Fibroblast of lung (primary cell): ENCODE measurements at places on chromosomes 1 and 21.
A peak's percentile ranks its signal among the peaks of the same experiment; 100 is the strongest.

- DNase-seq, result no peak
These were observed 226.1 kb downstream of the FGGY start for GRCh38 chr1:59522925-59523505.

- no peak for DNase-seq
These were observed 35.6 kb downstream of the STUM start for GRCh38 chr1:226584164-226584563.

DNA sequence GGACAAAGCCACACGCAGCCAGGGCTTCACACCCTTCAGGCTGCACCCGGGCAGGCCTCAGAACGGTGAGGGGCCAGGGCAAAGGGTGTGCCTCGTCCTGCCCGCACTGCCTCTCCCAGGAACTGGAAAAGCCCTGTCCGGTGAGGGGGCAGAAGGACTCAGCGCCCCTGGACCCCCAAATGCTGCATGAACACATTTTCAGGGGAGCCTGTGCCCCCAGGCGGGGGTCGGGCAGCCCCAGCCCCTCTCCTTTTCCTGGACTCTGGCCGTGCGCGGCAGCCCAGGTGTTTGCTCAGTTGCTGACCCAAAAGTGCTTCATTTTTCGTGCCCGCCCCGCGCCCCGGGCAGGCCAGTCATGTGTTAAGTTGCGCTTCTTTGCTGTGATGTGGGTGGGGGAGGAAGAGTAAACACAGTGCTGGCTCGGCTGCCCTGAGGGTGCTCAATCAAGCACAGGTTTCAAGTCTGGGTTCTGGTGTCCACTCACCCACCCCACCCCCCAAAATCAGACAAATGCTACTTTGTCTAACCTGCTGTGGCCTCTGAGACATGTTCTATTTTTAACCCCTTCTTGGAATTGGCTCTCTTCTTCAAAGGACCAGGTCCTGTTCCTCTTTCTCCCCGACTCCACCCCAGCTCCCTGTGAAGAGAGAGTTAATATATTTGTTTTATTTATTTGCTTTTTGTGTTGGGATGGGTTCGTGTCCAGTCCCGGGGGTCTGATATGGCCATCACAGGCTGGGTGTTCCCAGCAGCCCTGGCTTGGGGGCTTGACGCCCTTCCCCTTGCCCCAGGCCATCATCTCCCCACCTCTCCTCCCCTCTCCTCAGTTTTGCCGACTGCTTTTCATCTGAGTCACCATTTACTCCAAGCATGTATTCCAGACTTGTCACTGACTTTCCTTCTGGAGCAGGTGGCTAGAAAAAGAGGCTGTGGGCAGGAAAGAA is 8.1 kb downstream of the PSRC1 start:
- peak; percentile 69 for DNase-seq

GRCh38 chr1:77063118-77063517 is 156.1 kb downstream of the PIGK start:
- DNase-seq, result no peak

- no peak for DNase-seq
These were observed 8.7 kb downstream of the ACAP3 start for GRCh38 chr1:1298861-1299685.

DNA sequence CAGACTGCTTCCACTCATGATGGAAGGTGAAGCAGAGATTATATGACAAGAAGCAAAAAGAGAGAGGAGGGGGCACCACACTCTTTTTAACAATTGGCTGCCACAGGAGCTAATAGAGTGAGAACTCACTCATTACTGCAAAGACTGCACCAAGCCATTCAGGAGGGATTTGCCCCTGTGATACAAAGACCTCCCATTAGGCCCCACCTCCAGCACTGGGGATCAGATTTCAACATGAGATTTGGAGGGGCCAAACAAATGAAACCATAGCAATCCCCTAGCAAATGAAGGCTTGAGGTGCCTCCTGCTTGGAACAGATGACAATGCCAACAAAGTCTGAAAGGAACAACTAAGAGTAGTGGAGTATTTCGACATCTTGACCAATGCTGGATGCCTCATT is 122.5 kb upstream of the COA6 start:
- no peak for DNase-seq

DNA sequence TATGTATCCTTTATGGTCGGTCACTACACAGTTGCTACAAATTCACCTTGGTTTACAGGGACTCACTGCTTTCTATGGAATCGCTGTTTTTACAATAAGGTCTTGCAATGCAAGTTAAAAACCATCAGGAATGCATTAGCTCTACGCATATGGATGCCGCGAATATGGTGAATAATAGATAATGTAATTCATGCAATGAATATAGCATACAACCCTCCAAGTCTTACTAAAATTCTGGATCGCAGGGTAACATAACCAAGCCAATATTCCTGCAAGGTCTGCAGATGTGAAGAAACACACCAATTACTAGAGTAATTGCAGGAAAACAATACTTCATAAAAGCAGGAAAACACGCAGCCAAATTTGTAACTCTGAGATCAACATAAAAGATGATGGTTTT is 75.6 kb upstream of the BACE2 start:
- DNase-seq, result no peak

DNA sequence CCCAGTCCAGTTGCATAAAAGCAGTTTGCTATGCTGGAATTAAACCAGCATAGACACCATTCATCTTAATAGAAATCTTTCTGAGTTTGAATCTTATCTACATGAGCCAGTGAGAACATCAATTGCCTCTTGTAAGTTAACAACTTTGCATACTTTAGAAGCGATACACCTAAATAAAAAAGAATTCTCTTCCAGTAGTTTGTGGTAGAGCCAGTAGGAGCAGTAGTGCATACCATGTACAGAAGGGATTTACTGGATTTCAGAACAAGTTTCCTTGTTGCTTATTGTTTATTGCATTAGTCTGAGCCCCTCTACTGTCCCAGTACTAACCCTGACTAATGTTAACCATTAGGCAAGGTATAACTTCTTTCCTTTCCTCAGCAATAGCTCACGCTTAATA is 313.1 kb downstream of the TGFB2 start:
- peak; percentile 69 for DNase-seq

- peak; percentile 68 for DNase-seq
These were observed 14.5 kb upstream of the CPT2 start for GRCh38 chr1:53182111-53182593.

DNA sequence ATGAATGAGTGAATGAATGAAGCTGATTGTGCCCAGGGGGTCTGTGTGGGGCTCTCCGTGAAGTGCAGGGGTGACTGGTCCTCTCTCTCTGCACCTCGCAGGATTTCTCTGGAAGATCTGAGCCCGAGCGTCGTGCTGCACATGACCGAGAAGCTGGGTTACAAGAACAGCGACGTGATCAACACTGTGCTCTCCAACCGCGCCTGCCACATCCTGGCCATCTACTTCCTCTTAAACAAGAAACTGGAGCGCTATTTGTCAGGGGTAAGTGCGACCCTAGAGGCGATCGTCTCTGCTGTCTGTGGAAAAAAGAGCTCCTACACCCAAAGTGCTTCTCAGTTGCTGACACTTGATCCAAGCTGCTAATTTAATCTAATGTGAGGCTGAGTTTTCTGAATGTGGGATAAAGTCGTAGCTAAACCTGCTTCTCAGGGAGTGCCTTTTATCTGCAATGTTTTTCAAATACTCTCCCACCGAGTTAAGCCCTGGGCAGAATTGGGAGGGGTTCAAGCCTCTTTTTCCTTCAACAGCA is 101.7 kb downstream of the HUNK start:
- DNase-seq, result no peak

DNA sequence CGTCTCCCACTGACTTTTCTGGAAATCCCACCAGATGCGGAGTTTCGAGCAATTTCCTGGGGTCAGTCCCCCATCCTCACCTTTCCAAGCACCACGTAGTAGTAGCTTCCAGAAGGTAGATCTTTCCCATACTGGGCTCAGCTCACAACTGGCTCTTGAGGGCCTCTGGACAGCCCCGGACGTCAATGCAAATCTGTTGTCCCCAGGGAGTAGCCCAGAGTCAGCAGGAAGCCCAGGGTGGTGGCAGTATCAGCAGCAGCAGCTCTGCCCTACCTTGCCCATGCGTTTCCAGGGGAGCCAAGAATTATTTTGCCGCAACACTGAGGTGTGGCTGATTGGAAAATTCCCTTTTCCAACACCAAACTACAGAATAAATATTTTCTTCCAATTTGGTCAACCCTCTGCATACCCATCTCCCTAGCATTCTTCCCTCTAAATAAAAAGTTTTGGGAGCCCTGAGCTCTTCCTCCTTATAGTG is 70.3 kb downstream of the CD46 start:
- DNase-seq, result no peak

- DNase-seq, result no peak
These were observed 443.6 kb downstream of the PLPP3 start for GRCh38 chr1:56135864-56136147.

GRCh38 chr1:56644919-56645676 is at the start of gene PRKAA2:
Gene PRKAA2, plus strand, starts transcription at chr1:56645314. Its CDS starts 74 bp downstream, at chr1:56645388.
- peak; percentile 47 for DNase-seq

DNA sequence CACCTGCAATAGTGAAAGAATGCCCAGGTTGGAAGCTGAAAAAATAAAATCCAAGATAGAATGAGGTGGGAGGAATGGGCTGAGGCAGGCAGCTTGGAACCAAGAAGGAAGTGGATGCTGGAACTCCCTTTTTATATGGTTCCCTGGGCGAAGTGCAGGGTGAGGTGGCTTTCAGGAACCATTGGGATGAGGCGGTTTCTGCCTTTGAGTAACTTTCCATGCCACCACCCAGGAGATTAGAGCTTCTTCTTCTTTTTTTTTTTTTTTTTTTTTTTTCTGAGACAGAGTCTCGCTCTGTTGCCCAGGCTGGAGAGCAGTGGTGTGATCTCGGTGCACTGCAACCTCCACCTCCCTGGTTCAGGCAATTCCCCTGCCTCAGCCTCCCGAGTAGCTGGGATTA is 17.8 kb upstream of the MRPS6 start:
- DNase-seq, result no peak

DNA sequence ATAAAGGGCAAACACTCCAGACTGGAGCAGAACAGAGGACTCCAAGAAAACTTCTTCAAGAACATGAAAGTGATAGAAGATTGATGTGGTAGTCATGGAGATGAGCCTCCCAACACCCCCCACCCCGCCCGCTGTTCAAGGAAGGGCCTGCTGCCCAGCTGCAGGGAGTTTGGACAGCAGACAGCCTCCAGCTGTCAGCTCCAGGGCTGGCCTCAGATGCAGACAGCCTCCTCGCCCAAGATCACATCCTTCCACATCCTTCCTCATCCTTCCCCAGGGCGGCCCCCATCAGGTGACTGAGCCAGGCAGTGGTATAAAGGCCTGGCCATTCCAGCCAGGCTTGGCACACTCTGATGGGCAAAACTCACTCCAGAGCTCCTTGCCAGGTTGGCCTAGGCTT is 24.6 kb downstream of the HMGN2 start:
- peak; percentile 82 for DNase-seq

DNA sequence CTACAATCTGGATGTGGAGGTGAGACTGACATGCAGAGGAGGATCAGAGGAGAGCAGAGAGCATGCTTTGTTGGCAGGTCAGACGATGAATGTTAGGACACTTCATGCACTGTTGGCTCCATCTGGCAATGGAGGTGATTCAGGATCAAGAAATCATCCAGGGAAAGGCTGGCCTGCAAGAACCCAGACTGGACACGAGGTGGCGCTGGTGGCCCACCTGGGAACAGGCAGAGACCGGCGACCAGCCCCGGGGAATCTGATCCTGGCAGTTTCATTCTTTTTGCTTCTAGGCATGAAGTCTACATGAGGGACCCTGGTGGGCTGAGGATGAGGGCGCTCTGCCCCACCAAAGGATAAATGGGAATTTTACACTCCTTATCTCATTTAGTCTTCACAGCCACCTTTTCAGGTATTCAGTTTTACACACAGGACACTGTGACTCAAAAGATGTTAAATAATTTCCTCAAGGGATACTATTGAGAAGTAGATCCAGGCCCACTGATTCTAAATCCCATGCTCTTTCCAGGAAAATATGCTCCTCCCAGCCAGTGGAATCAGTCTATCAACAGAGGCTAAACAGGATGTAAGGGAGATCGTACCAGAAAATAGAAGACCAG is 26.2 kb upstream of the SCMH1 start:
- peak; percentile 63 for DNase-seq

DNA sequence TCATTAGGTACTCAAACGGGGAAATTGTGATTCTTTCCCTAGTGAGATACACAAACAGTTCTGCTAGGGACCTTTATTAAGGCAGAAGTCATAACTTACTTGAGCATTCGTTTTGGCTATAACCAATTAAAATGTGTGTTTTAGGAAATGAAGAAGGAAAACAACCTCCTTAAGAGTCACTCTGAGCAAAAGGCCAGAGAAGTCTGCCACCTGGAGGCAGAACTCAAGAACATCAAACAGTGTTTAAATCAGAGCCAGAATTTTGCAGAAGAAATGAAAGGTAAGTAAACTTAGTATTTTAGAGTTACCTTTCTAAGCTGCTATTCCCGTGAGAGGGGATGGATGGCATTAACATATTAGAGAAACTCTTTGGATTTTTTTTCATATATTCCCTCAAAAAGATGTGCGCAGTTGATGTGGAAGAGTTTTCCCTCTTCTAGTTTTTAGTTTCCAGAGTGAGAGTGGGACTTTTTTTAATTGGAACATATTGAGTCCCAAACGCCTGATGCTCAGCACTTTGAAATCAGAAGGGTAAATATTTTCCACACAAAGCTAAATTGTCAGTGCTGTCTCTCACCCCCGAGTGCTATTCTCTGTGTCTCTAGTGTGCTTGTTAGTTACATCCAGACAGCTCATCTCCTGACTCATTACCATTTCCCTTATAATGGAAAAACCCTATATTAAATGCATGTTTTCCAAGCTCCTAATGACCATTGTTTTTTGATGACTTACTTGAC is 34.9 kb downstream of the CENPF start:
- peak; percentile 50 for DNase-seq

DNA sequence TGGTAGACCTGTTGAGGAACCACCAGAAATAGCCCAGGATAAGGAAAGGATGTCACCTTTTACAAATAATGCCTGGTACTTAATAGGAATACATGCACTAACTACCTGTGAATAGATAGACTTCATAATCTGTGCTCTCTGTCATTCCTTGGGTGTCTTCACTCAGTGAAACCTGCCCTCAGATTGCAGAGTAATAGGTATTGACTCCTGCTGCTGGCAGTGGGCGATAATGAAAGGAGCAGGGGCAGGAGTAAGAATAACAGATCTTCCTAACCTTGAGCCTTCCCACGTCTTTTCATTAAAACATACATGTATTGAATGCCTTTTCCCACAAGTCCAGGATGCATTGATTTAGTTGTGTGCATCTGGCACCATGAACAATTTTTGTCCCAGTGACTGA is 16.4 kb downstream of the FABP3 start:
- DNase-seq, result no peak

DNA sequence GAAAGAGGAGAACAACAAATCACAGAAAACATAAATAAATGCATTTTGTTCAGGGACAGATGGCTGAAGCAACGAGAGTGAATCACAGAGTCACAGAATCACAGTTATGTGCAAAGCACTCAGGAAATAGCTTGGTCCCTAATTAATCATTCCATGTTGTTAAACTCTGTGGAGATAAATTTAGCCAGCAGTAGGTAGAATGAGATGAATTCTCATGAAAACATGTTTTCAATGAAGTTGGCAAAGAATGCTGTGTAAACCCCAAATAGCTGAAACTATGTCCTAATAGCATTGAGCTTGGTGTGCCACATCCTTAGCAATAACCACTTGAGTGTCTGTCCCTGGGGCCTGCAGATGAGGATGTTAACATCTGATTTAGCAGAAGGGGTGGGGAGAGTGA is 20.4 kb downstream of the LEPR start:
- no peak for DNase-seq
